ENCODE measurements at places on chromosomes 13 and 19.
A peak's percentile ranks its signal among the peaks of the same experiment; 100 is the strongest.

- DNase-seq, result no peak
These were observed 5.1 kb downstream of the ZNF816 start for GRCh38 chr19:52957591-52957990.

- no peak for DNase-seq
These were observed 5.5 kb downstream of the RASA3 start for GRCh38 chr13:114126789-114127472.

DNA sequence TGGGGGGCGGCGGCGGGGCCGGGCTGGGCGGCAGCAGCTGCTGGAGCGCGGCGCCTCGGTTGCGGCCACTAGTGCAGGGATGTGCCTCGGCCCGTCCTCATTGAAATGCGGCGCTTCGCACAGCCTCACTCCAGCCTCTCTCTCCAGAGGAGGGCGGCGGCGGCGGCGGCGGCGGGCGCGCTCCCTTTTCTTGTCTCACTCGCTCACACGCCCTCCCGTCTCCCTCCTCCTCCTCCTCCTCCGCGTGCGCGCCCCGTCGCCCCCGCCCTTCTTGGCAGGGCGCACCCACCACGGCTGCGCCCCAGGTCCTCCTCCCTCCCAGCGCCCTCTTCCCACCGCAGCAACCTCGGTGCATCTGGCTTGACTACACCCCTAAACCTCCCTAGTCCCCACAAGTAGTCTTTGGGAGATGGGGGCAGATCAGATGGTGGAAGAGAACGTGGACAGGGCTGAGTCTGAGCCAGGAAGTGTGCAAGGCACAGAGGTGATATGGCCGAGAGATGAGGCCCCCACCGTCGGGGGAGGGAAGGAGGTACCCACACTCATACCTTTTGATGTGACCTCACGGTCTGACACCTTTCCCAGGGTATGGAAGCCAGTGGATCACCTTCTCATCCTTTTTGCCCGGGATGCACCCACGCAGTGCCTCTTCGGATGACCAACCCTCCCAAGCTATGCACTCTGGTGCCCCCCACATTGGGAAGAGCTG lies at the start of gene DCLK1:
Gene DCLK1, minus strand, starts transcription at position 161 of the 709 bp plus-strand sequence.
- DNase-seq, result peak; percentile 26

DNA sequence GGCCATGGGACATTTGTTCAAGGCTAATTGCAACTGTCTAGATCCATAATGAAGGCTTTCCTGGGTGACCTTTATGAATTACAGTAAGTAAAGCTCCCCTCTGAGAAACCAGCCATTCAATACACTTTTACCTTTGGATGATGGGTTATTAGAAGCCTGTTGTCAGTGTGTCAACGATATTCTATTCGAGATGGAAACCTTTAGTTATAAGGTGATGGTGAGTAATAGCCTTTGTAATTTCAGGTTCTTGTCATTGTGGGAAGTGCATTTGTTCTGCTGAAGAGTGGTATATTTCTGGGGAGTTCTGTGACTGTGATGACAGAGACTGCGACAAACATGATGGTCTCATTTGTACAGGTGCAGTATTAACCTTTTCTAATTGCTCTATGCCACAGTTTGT lies 261.7 kb downstream of the ITGBL1 start:
- no peak for DNase-seq

GRCh38 chr13:83453723-83454122 lies 428.6 kb downstream of the SLITRK1 start:
- no peak for DNase-seq

- peak; percentile 35 for DNase-seq
These were observed 256.1 kb downstream of the SLITRK6 start for GRCh38 chr13:85543144-85543543.

- DNase-seq, result peak; percentile 65
These were observed 25.2 kb downstream of the IPO5 start for GRCh38 chr13:97978651-97979050.

- DNase-seq, result no peak
These were observed 14.4 kb upstream of the RFXAP start for GRCh38 chr13:36804588-36804987.

DNA sequence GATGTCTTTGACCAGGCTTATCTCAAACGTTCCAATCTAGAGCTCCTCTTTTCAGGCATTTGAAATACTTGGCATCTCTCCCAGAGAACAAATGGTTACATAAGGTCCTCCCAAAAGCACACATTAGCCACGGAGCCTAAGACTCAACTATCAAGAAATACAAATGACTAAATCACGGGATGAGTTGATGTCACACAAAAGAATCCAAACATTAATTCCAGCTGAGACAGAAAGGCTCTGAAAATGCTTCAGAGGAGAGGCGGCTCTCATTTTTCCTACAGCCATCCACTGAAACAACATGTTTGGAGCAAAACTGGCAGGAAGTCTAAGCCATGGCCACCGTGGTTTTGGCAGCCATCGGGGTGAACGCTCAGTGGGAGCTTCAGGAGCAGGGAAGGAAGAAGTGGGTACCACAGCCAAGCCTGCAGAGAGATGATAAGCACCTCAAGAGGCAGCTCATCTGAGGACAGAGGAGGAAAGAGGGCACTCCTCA lies 122.5 kb downstream of the STK24 start:
- DNase-seq, result peak; percentile 93

Measured in EL (cell line).